ENCODE measurements at places on chromosomes 12 and 14. TPM values are rescaled to one million over a fixed set of nuclear protein-coding genes. Genes with fewer than 3 reads are reported as not detected.

CINP gene
- 20.0 TPM for total RNA-seq

DDX54 gene
- total RNA-seq, result 46.4 TPM

LYZ gene
- 123 TPM for total RNA-seq

CISTR gene
- total RNA-seq, result not detected

EPS8 gene
- 253 TPM for total RNA-seq

PRB2 gene
- total RNA-seq, result not detected

BDKRB2 gene
- total RNA-seq, result 28.0 TPM

PMEL gene
- total RNA-seq, result 0.75 TPM

GRCh38 chr12:623172-623864 is 39.9 kb downstream of the NINJ2 start:
- DNase-seq, result no peak

DNA sequence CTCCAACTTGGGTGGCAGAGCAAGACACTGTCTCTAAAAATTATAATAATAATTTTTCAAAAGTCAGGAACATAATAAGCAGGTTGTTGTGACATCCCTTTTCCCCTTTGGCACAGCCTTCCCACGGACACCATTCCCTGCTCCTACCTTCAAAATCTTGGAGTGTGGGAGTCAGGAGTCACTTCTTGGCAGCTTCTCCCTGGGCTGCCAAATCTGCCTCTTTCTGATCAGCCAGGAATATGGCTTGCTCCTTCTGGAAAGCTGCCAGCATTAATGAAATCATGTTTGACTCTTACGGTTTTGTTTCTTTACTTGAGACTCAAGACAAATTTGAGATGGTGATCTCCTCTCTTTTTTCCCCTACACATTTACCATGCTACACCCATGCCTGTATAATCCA is 391.4 kb upstream of the SYT1 start:
- no peak for DNase-seq

DNA sequence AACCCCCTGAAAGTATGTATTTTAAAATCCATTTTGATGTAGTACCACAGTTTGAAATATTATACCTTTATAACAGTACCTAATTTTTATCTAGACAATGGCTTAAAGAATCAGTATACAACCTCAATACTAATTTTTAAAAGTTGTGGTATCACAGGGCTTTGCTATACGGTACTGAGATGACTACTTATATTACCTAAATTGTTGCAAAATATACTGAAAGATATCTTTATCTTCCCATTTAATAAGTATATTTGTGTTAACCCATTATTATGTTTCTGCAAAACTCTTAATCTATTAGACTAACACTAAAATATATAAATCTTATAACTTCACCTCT is 67.1 kb downstream of the RALGAPA1 start:
- DNase-seq, result no peak

- no peak for DNase-seq
Observed at GRCh38 chr14:22448905-22449599, 140.0 kb downstream of the DAD1 start.

- no peak for DNase-seq
Observed at GRCh38 chr14:101726295-101726953, 35.1 kb upstream of the PPP2R5C start.

DNA sequence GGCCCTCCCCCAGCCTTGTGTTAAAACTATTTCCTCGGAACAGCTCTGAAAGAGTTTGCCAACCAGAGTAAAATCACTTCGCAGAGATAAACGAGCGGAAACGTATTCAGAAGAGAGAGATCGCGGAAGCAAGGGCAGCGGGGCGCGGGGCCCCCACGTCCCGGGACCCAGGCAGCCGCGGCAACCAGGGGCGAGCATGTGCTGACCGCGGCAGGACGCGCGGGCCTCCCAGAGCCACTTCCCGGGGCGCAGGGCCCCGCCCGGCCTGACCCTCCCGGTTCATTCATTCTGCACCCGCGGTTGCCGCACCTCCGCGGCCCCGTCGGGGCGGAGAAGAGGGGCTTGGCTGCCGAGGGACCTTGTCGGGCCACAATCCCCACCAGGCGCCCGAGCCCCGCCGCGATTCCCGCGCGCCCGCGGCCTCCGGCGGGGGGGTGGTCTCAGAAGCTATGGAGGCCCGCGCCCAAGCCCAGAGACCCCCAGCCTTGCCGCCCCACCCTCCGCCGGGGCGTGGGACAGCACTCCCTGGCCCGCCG is 598 bp downstream of the UBE2N start:
- no peak for DNase-seq

GRCh38 chr12:107622001-107622400 is 63.6 kb upstream of the PWP1 start:
- no peak for DNase-seq

DNA sequence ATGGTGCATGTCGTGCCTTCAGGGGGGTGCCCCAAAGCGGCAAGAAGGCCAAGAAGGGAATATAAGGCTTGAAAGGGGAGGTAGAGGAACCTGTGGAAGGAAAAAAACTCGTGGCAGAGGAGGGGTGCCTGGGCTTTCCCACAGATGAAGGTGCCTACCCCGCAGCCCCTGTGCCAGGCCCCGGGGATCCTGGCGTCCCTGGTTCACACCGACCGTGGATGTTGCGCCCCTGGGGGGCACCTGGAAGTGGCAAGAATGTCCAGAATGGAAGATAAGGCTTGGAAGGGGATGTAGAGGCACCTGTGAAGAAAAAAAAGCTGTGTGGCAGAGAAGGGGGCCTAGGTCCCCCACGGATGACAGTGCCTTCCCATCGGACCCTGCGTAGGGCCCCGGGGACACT is 282.2 kb downstream of the ALG10 start:
- DNase-seq, result no peak

DNA sequence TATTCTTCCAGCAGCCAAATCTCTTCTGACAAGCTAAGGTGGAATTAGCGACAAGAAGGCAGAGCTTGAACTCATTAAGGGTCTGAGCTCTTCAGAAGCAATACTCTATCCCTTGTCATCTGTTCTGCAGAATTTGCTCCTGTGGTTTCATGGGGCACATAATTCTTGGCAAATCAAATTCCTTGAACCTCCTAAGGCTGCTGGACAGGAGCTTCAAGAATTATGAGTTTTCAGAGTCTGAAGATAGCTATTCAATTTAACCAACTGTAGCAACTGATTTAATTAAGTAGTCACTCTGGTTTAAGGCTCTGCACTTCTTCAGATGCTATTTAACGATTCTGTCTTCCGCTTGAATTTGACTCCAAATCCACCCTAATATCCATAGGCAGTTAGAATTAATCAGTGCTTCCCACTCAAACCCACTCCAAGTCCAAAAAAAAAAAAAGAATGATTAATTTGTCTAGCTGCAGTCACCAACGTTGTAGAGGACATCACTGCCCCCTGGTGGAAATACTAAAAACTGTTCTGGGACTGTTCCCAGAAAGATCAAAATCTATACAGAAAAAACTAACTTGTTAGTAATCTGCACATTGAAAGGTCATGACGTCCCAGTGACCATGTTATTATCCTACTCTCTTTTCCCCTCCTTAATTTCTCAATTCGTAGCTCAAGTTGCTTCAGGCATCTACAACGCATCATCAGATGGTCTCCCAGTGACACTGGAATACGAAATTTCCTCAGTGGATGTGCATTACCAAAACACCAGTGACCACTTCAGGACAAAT is 169.9 kb downstream of the KIF21A start:
- DNase-seq, result no peak

- no peak for DNase-seq
Observed at GRCh38 chr12:124109760-124110159, 136.7 kb downstream of the ZNF664 start.

GRCh38 chr12:86948851-86949250 is 692.7 kb upstream of the MGAT4C start:
- no peak for DNase-seq

DNA sequence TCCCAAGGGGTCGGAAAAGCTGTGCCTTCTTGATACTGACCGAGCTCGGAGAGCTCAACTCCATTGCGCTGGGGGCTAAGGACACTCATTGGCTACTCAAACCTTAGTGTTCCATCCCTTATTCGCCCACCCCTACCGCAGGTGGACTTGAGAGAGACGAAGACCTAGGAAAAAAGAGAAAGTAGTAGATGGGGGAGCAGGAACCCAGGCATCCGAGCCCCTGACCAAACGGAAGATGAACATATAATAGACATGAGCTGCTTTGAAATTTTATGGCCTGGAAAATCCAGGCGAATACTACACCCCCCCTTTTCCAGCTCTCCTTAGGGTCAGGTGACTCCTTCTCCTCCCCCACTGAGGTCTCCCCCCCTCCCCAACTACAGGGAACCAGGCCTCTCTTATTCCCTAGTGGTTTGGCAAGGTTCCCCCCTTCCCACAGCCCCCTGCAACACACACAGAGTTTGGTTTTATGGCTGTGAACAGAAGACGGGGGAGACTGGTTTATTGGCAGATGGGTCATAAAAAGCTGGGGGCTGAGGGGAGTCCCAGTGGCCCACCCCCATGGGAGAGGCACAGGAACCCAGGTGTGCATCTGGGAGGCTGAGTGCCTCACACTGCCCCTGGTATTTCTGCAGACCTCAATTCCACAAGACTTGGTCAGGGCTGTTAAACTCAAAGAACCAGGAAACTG is 1.6 kb downstream of the GDF11 start:
- no peak for DNase-seq

GRCh38 chr12:69698054-69698453 is 1.0 kb downstream of the BEST3 start:
- DNase-seq, result no peak

- no peak for DNase-seq
Observed at GRCh38 chr12:101209319-101210302, at the start of gene SLC5A8. TSS of gene SLC5A8 (minus strand) at chr12:101210238. CDS start at chr12:101209848, 390 bp downstream.

- no peak for DNase-seq
Observed at GRCh38 chr14:88849716-88850115, 25.3 kb downstream of the TTC8 start.

DNA sequence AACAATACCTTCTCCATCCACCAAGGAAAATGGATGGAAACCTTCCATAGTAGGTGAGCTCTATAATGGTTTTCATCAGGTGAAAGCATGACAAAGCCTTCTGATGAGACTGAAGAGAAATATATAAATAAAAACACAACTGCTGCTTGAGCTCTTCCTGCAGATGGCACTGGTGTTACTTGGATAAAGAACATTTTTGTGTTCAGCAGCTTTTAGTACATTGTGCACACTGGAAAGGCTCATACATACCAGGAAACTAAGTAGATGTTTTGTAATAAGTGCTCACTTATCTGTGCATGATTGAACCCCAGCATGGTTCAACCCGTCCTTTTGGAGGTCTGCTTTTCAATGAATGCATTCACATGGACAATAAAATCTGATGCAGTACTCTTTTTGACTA is 357.3 kb upstream of the MIS18BP1 start:
- no peak for DNase-seq

DNA sequence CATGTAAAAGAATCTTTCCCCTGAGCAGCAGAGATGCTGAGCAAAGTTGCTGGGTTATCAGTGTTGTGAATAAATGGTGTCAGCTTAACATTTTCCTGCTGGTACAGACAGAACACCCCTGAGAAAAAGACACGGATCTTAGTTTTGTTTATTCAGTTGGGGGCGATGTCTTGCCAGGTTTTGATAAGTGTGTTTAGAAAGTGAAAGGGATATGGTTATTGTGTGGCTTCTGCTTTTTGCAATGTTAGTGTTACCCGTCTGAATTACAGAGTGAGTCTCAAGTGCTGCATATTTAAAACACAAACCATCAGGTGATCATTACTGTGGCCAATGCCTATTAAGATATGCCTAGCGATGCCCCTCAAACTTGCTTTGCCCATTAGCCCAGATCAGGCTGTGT is 864.6 kb upstream of the SEL1L start:
- DNase-seq, result no peak

- no peak for DNase-seq
Observed at GRCh38 chr14:94081386-94081820, 293 bp downstream of the IFI27L1 start.

DNA sequence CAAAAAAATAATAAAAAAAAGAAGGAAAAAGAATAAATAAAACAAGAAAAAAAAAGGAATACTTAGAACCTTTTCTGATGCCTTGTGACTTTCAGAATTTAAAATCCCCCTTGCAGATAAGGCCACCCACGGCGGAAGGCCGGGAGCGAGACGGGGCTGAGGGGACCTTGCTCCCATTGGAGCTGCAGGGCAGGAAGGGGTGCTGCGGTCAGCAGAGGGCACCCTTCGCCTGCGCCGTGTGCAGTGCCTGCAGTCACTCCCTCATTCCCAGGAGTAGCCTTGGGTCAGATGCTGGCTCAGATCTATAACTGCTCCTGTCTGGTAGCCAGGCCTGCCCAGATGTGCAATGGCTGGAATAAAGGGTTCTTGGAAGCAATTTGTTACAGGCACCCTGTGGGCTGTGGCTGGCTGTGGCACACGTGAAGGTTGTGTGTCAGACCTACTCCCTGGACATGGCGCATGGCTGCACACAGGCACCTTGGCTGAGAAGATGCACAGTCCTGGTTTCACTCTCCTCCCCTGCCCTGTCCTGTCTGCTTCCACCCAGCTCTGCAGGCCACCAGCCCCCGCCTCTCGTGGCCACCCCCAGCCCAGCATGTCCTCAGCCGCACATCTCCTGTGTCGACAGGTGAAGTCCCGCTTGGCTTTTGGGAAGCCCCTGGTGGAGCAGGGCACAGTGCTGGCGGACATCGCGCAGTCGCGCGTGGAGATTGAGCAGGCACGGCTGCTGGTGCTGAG is 13.4 kb upstream of the ALDH2 start:
- no peak for DNase-seq

GRCh38 chr12:103470664-103471063 is 25.1 kb downstream of the C12orf42 start:
- DNase-seq, result no peak

GRCh38 chr12:106229036-106229591 is 18.7 kb downstream of the CKAP4 start:
- no peak for DNase-seq

DNA sequence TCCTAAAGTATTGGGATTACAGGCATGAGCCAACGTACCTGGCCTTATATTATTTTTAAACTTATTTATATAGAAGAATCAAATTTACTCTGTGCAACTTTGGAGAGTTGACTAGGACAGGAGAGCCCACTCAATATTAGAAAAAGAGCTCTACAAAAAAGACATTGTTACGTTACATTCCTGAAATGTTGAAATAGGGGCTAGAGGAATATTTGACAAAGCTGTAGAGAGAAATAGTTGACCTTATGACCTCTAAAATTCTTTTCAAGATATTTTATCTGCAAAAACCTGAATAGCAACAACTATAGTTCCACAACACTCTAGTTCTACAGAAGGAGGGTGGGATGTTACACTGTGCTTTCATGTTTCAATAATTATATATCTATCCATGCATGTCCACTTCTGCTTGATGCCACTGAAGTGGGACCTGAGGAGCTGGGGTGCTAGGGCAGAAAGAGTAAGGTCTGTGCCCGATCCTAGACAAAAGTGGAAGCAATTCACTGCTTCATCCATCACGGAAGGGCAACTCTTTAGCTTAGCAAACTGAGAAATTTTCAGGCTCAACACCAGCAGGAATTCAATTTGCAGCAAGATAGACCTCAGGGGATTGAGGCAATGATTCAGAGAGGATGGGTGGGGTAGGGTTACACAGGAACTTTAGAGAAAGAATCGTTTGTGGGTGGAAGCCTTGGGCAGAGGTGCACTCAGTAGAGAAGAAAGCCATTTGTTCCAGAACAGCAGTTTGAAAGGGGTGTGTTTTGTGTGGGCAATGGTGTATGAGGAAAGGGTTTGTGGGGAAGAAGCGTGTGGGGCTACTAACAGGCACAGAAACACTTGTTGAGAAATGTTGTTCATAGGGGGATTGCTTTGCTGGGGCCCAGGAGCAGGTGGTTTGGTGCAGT is 16.0 kb upstream of the RNASE10 start:
- no peak for DNase-seq

- no peak for DNase-seq
Observed at GRCh38 chr12:100799770-100800169, 5.2 kb downstream of the ANO4 start.
